ENCODE measurements at places on chromosomes 7 and 10. TPM values are rescaled to one million over a fixed set of nuclear protein-coding genes. Genes with fewer than 3 reads are reported as not detected.

Gene UCMA
- not detected for total RNA-seq

Gene GIMAP5
- total RNA-seq = not detected

Gene GPRIN2
- total RNA-seq = 0.42 TPM

Gene PFKP
- 515 TPM for total RNA-seq

Gene CUBN
- 0.16 TPM for total RNA-seq

Gene EBF3
- not detected for total RNA-seq

Gene CDC14C
- total RNA-seq = not detected

Gene NPC1L1
- not detected for total RNA-seq

DNA sequence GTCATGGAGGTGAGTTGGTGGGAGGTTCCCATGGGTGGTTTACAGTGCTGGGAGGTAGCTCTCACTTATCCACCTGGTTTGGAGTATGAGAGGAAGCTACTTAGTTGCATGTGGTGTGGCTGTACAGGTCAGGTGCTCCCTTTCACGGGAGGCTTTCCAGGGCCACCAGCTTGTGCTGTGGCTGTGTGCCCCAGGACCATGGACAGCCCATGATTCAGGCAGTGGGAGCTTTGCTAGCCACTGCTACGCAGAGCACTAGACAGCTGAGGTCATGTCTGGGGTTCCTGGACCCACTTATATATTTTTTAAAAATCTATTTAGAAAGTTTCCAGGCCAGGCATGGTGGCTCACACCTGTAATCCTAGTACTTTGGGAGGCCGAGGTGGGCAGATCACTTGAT, 42.5 kb upstream of the KCNMA1 start:
- H3K27me3 ChIP-seq = no peaks in the 10 kb centered on the region
- H3K27ac ChIP-seq = no peak overlapping the region
- no peak for DNase-seq
- no peak overlapping the region for H3K4me3 ChIP-seq

DNA sequence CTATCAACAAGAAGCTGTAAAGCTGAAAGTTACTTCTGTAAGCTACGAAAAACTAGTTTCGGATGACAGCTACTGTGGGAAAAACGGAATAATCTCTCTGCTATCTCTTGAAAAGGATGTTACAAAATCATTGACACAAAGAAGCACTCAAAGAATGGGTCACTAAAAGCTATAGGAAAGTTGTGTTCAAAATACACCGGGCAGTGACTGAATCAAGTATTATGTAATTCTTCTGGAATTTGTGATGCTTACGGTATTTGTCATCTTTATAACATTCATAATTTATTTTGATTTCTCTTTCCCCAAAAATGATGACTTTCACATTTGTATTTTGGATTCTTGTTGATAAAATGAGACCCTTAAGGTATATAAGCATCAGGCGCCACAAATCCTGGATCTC, 112.1 kb upstream of the KLF6 start:
- peak; percentile 55 for DNase-seq
- no peak overlapping the region for H3K4me3 ChIP-seq
- peak overlapping the region; percentile 93 for H3K27ac ChIP-seq
- H3K27me3 ChIP-seq = no peaks in the 10 kb centered on the region
- no peaks in the 10 kb centered on the region for H3K36me3 ChIP-seq
- H3K4me1 ChIP-seq = peaks cover 56% of the 10 kb centered on the region

DNA sequence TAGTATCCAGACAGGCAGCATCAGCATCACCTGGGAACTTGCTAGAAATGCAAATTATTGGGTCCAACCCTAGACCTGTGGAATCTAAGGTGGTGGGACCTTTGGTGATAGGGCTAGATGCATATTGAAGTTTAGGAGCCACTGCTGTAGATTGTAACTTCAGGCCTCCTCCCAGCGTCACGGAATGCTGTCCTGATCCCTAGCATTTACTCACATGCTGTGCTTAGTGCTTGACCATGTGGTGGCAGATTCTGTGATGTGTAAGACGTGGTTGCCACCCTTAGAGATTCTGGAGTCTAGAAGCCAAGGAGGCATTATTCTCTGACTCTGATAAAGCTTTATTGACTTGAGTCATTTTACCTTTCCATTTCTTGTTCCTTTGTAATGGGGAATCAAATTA, 13.5 kb downstream of the AHR start:
- H3K27ac ChIP-seq = no peak overlapping the region
- peaks cover 2% of the 10 kb centered on the region for H3K4me1 ChIP-seq
- DNase-seq = no peak
- no peak overlapping the region for H3K4me3 ChIP-seq

DNA sequence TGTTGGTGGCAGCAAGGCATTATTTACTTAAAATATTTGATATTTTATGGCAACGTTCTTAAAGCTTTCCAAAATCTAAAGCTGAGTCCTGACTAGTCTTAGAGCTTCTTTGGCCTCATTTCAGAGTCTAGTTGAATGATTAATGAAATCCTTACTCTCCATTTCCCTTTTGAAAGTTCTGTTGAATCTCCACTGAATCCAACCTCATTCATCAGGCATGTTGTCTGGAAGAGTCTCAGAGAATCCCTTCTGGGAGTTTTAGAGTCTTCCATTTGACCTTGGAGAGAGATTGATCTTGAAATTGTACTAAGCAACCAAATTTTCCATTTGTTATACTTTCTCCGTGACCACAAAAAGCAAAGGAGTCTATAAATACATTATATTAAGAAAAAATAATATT, 198.5 kb upstream of the TMEM196 start:
- no peaks in the 10 kb centered on the region for H3K27me3 ChIP-seq
- no peak overlapping the region for H3K27ac ChIP-seq
- no peak overlapping the region for H3K4me3 ChIP-seq
- DNase-seq = no peak

DNA sequence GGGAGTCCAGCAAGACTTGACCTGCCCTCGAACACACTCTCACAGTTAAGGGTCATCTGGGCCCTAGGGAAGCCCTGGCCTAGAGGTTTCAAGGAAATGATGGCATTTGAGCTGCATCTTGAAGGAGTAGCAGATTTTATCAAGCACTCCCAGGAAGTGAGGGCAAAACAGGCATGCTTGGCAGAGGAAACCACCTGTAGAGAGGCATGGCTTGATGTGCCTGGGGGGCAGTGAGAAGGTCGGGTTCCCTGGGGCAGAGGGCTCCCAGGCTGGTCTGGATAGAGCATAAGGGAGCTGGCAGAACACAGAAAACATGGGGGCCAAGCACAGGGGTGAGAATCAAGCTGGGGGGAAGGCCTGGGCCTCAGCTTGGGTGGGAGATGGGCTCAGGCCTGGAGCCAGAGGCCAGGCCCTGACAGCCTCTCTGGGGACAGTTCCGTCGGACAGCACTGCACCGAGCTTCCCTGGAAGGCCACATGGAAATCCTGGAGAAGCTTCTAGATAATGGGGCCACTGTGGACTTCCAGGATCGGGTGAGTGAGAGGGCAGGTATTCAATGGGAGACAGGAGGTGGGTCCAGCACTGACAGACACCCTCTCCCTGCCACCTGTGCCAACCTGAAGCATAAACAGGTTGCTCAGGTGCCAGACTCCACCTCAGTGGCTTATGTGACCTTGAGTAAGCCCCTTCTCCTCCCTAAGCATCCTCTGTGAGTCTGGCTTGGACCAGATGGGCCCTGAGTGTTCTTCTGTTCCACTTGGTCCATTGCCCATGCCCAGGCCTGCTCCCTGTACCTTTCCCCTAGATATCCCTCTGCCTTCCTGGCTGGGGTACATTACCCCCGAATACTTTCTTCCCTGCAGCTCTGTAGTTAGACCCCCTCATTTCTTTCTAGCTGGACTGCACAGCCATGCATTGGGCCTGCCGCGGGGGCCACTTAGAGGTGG, 3.5 kb upstream of the HOGA1 start:
- H3K4me3 ChIP-seq = no peak overlapping the region
- H3K27me3 ChIP-seq = no peaks in the 10 kb centered on the region
- no peaks in the 10 kb centered on the region for H3K36me3 ChIP-seq
- peaks cover 7% of the 10 kb centered on the region for H3K4me1 ChIP-seq
- DNase-seq = no peak

- H3K36me3 ChIP-seq = no peaks in the 10 kb centered on the region
- H3K4me1 ChIP-seq = peaks cover 20% of the 10 kb centered on the region
- no peaks in the 10 kb centered on the region for H3K27me3 ChIP-seq
- H3K4me3 ChIP-seq = no peak overlapping the region
Observed at GRCh38 chr7:96069401-96069800, 252.5 kb downstream of the SLC25A13 start.

- DNase-seq = no peak
- no peak overlapping the region for H3K27ac ChIP-seq
- no peak overlapping the region for H3K4me3 ChIP-seq
- H3K27me3 ChIP-seq = no peaks in the 10 kb centered on the region
- peaks cover 18% of the 10 kb centered on the region for H3K36me3 ChIP-seq
Observed at GRCh38 chr10:101959346-101959916, 96.5 kb downstream of the ARMH3 start.

DNA sequence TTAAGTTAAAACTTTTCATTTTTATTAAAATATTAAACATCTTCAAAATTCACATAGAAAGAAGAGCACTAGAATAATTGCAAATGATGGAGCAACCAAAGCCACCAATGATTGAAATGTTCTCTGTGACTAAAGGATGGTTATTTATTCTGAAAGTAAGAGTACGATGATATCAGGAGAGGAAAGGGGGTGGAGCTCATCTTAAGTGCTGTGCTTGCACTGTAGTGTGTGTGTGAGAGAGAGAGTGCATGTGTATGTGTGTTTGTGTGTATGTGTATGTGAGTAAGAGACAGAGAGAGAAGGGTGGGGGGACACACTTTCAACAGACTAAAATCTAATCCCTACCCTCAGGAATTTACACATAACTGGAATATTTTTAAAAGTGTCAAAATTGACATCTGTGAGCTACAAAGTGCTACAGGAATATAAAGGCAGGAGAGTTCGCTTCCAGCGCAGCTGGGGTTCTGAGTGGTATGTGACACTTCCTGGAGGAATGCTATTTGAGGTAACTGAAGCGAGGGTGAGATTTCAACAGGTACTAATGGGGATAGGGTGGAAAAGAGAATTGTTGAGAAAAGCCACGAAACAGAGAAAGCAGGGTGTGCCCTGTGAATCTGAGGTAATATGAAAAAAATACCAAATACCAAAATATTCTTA, 57.2 kb upstream of the SMNDC1 start:
- H3K27me3 ChIP-seq = no peaks in the 10 kb centered on the region
- H3K36me3 ChIP-seq = no peaks in the 10 kb centered on the region
- no peak for DNase-seq
- H3K27ac ChIP-seq = no peak overlapping the region
- H3K4me1 ChIP-seq = peaks cover 20% of the 10 kb centered on the region

GRCh38 chr7:16027396-16027795, 340.9 kb upstream of the MEOX2 start:
- H3K27me3 ChIP-seq = no peaks in the 10 kb centered on the region
- no peak overlapping the region for H3K4me3 ChIP-seq
- no peaks in the 10 kb centered on the region for H3K36me3 ChIP-seq
- peaks cover 13% of the 10 kb centered on the region for H3K4me1 ChIP-seq

- no peak for DNase-seq
- no peak overlapping the region for H3K27ac ChIP-seq
- H3K36me3 ChIP-seq = no peaks in the 10 kb centered on the region
- H3K4me1 ChIP-seq = peaks cover 6% of the 10 kb centered on the region
- H3K4me3 ChIP-seq = no peak overlapping the region
Observed at GRCh38 chr10:35379226-35380137, 43.2 kb downstream of the CCNY start.

GRCh38 chr10:124599588-124600050, 138.0 kb downstream of the LHPP start:
- no peaks in the 10 kb centered on the region for H3K4me1 ChIP-seq
- no peak overlapping the region for H3K27ac ChIP-seq
- H3K4me3 ChIP-seq = no peak overlapping the region
- H3K27me3 ChIP-seq = no peaks in the 10 kb centered on the region
- no peak for DNase-seq
- no peaks in the 10 kb centered on the region for H3K36me3 ChIP-seq

- no peaks in the 10 kb centered on the region for H3K36me3 ChIP-seq
- H3K4me1 ChIP-seq = peaks cover 29% of the 10 kb centered on the region
- no peak overlapping the region for H3K27ac ChIP-seq
- H3K4me3 ChIP-seq = no peak overlapping the region
- no peaks in the 10 kb centered on the region for H3K27me3 ChIP-seq
- DNase-seq = no peak
Observed at GRCh38 chr10:34729619-34730018, 85.5 kb downstream of the PARD3 start.

DNA sequence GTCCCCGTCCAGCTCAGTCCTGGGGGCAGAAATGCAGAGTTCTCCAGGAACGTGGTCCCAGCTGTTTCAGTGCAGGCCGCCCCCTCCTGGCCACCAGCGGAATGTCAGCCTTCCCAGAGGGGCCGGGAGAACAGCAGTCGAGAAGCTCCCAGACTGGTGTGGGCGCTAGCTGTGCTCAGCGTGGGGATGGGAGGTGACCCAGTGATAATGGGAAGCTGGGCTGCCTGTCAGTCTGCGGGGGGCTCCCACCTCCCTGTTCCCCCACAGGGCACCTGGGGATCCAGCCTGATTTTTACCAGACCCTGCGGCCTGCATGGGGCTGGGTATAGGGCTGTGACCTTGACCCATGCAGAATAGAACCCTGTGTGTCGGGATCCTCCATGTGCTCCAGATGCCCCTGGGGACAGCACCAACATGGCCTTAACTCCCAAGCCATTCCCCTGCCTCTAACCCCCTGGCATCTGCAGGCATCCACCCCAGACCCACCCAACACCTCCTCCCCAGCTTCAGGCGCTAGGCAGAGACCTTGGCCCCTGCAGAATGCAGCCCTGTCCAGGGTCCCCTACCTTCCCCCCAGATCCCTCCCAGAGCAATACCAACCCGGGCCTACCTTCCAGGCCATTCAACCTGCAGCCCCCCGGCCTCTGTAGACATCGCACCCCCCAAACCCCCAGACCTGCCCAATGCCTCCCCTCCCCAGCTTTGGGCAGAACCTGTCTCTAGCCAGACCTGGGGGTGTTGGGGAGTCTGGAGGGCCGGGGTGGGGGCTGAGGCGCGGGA, 880 bp upstream of the ELN start:
- no peak overlapping the region for H3K27ac ChIP-seq
- peaks cover 28% of the 10 kb centered on the region for H3K4me1 ChIP-seq
- no peaks in the 10 kb centered on the region for H3K36me3 ChIP-seq
- H3K4me3 ChIP-seq = no peak overlapping the region
- DNase-seq = peak; percentile 63

DNA sequence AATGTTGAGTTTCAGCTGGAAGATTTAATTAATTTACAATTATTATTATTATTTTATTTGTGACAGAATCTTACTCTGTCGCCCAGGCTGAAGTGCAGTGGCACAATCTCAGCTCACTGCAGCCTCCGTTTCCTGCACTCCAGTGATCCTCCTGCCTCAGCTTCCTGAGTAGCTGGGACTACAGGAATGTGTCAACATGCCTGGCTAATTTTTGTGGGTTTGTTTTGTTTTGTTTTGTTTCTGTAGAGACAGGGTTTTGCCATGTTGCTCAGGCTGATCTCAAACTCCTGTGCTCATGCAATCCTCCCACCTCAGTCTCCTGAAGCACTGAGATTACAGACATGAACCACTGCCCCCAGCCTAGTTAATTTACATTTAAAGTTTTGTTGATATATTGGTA, 93.8 kb upstream of the MEOX2 start:
- H3K36me3 ChIP-seq = no peaks in the 10 kb centered on the region
- H3K27me3 ChIP-seq = no peaks in the 10 kb centered on the region
- H3K27ac ChIP-seq = no peak overlapping the region
- no peaks in the 10 kb centered on the region for H3K4me1 ChIP-seq
- no peak for DNase-seq
